Astrocyte of the hippocampus (primary cell): ENCODE measurements at places on chromosomes 7 and 10.

DNA sequence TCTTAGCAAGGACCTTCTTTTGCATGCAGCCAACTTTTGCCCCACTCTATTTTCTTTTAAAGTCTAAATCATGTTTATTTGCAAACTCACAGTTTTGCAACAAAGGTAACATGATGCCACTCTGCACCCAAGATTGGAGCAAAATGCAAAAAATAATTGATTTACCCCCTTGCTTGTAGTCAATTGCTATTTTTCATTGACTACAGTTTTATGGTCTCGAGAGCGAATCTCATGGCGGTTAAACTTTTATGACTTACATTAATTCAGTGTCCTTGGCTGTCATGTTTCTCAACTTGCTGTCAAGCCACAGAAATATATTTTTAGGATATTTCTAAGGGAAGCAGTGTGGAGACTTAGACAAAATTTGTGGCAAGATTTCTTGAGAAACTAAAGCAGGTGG is 110.0 kb upstream of the JCAD start:
- DNase-seq: no peak

DNA sequence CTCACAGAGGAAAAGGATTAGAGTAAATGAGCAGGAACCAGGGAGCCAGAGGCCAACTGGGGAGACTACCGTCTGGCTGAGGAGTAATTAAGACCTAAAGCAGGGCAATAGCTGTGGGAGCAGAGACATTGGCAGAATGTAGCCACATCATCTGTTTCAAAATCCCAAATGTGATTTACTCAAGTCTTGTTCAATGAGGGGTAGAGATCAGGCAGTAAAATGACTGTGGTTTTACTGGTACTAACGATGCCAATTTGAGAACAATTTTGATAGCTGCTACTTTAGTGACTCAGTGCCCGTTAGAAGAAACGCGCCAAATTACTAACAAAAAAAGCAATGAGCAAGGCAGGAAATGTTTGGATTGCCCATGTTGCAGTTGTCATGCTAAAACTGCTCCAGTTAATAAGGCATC is 12.7 kb upstream of the MIOS start:
- peak; percentile 83 for DNase-seq

DNA sequence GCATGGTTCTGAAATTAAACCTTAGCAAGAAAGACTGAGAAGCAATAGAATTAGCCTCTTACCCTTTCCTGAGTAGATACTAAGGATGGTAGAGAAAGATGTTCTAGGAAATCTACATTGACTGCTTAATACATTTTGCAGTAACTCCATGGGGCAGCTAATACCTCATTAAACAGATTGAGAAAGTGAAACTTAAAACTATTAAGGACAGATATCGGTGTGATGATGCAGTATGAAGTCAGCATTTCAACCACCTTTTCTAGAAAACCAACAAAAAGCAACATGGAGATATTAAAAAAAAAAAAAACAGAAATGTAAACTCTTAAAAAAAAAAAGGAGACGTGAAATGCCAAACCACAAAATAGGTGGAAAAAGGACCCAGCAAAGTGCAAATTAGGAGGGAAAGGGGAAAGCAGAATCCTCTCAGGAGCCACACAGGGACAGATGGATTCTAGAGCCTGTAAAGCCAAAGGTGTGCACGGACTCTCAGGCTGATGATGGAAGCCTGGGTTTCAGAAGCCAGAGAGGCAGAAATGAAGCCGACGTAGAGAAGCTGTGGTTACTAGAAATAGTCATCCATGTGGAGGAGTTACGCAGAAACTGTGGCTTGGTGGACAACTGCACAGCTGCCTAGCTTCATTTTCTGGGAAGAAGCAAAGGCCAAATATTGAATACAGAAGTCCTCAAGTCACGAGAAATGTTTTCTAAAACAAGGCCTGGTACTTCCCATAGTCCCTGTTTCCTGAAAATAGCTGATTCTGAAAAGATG is 38.1 kb upstream of the GPR141 start:
- DNase-seq: no peak

DNA sequence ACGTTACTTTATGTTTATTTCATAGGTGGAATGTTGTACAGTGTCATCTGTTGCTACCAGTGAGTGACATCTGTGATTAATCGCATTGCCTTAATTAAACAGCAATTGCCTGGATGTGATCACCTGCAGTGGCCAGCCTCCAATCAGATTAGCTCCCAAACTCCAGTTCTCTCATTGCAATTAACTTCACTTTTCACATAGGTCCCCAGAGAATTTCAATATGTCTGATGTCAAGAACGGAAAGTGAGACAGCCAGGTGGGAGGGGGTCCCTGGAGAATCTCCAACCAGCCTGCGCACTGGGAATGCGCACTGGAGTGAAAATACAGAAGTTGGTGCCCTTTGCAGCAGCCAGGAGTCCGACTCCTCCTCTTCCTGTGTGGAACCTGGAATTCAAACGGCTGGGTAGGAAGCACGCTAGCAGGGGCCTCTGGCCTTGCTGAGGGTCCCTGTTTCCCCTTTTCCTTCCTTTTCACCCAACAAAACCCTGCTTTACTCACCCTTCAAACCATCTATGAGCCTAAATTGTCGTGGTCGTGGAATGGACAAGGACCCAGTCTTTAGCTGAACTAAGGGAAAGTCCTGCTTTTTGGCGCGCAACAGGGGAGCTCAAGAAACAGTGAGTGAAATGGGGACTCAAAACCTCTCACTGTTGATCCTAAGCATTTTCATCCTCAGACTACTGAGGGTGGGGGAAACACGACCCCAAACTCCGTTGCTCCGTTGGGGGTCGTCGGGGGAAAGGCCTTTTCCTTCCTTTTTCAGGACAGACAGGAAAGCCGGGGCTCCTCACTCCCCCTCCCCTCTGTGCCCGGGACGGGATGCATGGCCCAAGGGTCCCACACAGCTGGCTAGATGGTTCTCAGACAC is 1355.5 kb upstream of the LRRTM3 start:
- peak; percentile 59 for DNase-seq

GRCh38 chr10:129637846-129638245 is 170.8 kb downstream of the MGMT start:
- no peak for DNase-seq

- no peak for DNase-seq
Measured at GRCh38 chr7:95595746-95596197, 544 bp downstream of the PDK4 start.

GRCh38 chr7:12090757-12091221 is 120.3 kb upstream of the TMEM106B start:
- no peak for DNase-seq

DNA sequence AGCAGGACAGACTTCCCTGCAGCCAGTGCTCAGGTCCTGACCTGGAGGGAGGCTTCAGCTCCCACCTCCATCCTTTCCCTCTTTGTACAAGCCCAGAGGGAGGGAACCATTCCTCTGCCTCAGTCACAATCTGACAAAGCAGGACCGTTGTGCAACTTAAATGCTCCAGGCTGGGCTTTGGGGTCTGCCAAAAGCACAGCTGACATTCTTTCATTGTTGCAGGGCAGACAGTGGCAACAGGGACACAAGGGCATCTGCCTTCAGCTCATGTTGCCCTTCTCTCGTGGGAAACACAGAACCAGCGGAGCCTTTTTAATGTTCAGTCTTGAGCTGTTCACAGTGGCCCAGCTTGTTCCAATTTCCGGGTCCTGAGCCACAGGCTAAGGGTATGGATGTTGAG is 155.7 kb upstream of the TNS3 start:
- DNase-seq: no peak

GRCh38 chr7:42432644-42433043 is 195.6 kb upstream of the GLI3 start:
- no peak for DNase-seq

GRCh38 chr10:70893227-70894006 is 5.1 kb upstream of the PCBD1 start:
- no peak for DNase-seq

- no peak for DNase-seq
Measured at GRCh38 chr10:16505161-16505560, 16.5 kb downstream of the C1QL3 start.

DNA sequence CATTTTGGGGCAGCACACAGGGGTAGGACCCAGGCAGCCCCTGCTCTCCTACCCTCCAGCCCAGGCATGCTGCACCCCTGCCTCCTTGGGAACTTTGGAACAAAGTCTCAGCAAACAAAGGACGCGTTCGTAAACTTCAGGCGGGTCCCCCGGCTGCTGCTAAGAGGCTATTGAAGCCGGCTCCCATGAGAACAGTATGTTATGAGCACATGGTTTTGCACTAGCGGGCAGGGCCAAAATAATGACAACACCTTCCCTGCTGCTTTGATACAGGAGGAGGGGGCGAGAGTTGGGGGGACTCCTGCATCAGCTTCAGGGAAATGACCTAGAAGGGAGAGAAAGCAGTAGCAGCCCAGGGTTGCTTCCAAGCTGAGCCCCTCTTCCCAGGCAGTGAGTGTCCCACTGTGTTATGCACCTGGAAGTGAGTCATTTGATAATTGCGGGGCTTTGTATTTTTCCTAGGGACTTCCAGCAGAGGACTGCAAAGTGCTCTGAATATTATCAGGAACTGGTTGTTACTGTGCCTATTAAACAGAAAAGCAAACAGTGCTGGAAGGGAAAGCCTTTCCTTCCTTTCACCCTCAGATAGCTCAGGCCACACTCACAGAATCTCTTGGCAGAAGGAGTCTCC is 6.9 kb downstream of the ITPRIP start:
- DNase-seq: peak; percentile 72

DNA sequence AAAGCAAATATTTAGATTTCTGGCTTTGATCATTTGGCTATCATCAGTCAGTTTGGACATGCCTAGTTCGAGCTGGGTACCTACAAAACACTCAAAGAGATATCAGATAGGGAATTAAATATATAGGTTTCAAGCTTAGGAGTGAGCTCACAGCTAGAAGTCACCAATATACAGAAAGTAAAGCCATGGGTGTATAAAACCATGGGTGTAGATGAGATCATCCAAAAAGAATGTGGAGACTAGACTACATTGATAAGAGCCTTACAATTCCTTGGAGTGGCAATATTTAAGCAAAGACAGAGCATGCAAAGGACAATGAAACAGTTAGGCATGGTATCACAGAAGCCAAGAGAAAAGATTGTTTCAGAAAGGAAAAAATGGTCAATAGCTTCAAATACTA is 7.2 kb upstream of the RALA start:
- peak; percentile 30 for DNase-seq

GRCh38 chr7:156666368-156667109 is 26.0 kb downstream of the RNF32 start:
- peak; percentile 28 for DNase-seq

DNA sequence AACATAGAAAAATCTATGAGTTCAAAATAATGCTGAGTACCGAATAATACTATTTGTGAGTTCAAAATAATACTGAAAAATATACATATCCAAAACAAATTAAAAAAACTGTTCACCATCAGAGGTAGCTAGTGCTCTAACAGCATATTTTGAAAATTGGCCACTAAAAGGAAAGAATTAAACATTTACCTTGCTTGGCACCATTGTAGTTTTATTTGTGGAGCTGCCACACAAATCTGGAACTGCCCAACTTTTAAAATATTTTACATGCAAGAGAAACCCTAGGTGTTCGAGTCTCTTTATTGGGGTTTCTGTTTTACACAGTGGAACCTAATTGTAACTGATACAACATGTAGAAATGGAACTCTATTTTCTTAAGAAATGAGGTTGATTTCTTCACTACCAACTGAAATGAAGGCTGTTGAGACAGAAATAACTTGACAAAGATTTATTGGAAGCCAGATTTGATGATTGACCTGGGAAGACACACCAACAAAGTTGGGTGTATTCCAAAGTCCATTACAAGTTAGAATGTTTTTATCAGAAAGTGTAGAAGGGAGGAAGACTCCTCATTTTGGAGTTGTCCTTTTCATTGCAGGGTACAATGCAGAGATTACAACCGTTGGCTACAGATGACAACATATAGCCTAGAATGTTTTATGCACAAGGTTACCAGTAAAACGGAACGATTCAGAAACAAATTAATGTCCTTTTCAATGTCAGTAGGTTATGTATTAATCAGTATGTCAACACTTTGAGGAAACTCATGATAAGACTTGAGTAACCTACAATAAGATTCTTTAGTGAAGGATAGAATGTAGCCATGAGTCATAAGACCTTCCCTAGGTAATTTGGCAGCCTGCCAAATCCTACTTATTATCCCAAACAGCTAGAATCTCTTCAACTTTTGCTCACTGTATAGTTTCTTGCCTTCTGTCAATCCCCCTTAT is 73.8 kb upstream of the PAPSS2 start:
- peak; percentile 77 for DNase-seq

GRCh38 chr10:137606-138005 is 2.4 kb downstream of the ZMYND11 start:
- DNase-seq: peak; percentile 5

DNA sequence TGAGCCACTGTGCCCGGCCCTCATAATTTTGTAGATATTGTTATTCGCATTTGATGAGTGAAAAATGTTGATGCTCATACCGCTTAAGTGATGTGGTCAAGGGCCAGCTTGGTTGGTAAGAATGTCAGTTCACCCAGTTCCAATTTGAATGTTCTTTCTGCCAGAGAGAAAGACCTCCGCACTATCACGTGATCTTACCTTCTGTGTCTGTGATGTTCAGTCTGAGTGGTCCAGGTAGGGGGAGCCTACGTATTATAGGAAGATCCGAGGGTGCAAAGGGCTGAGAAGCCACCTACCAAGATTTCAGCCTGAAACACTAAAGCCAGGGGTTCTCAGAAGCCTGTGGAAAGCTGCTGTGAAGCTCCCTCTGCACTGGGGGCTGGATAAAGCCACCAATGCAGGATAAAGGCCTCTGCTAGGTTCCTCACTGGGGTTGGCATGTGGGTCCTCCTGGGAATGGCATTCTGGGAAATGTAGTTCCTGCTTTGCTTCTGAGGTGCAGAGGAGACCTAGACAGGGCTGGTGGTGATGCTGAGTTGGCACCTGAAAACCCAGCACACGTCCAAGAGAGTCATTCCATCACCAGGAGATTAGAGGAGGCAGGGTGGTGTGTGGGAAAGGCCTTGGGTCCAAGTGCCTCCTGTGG is 64.7 kb upstream of the AOAH start:
- no peak for DNase-seq

GRCh38 chr7:7414791-7415603 is 120.7 kb downstream of the COL28A1 start:
- DNase-seq: no peak

DNA sequence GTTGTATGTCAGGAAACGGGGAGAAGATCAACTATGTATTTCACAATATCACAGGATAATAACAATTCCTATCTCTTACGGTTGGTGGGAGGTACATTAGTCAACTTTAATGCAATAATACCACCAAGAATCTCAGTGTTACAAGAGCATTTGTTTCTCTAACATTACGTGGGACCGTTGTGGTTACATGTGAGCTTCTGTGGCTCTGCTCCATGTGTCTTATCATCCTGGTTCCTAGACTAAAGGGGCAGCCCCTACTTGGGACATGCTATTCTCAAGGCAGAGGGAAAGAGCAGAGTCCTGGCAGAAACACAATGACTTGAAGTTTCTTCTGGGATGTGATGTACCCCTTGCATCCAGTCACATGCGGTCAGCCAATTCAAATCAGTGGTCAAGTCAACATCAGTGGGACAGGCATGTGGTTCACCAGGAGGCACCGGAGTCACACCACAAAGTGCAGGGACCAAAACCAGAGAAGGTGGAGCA is 2.5 kb upstream of the ZNF22 start:
- DNase-seq: peak; percentile 61

- DNase-seq: peak; percentile 90
Measured at GRCh38 chr10:8279598-8279997, 225.1 kb downstream of the GATA3 start.

GRCh38 chr10:131777162-131777561 is 123.6 kb upstream of the PPP2R2D start:
- DNase-seq: no peak

- peak; percentile 56 for DNase-seq
Measured at GRCh38 chr10:112624546-112625048, 177.6 kb downstream of the VTI1A start.

GRCh38 chr7:107528461-107528860 is 35.3 kb downstream of the COG5 start:
- DNase-seq: peak; percentile 69
